Suprapubic skin (tissue), 4 donors: ENCODE measurements at places on chromosomes 4 and X. TPM values are rescaled to one million over a fixed set of nuclear protein-coding genes. Genes with fewer than 3 reads are reported as not detected.

The XK gene
- 2.3 TPM for total RNA-seq

The RIBC1 gene
- 0.34 TPM for total RNA-seq

The NSD2 gene
- 25.3 TPM for total RNA-seq

The ZNF711 gene
- 3.4 TPM for total RNA-seq

The KCNIP4 gene
- total RNA-seq: not detected

The DIPK2B gene
- total RNA-seq: 3.2 TPM

DNA sequence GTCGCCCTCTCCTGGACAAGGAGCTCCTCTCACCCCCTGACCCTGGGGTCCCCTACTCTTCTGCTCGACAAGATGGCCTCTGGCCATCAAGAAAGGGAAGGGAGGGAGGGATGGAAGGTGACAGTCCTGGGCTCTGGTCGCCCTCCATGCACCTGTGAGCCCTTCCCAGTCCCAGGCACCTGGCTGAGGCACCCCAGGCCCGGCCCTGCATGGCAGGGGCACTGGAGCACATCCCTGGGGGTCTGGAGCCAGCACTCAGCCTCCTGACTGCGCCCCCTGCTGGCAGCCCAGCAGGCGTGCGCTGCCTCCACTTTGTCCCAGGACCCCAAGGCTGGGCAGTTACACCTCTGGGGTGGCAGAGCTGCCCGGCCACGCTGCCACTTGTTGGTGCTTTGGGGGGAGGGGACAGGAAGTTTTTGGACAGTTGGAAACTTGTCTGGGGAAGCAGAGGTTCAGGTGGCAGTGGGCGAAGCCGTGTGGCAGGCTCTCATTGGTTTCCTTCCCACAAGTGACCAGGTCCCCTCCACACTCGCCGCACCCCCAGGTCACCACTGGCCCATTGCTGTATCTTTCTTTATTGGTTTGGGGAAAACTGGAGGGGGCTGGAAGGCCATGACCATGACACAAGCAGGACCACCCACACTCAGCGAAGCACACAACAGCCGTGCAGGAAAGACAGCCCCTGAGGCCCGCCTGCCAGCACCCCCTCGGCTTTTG is 4.3 kb downstream of the PNCK start:
- no peak overlapping the region for H3K27ac ChIP-seq
- H3K4me3 ChIP-seq: no peak overlapping the region
- peaks cover 9% of the 10 kb centered on the region for H3K4me1 ChIP-seq
- no peaks in the 10 kb centered on the region for H3K36me3 ChIP-seq
- peaks cover 27% of the 10 kb centered on the region for H3K27me3 ChIP-seq
- no peak for DNase-seq

GRCh38 chr4:144090744-144091143 is 49.8 kb downstream of the GYPA start:
- no peaks in the 10 kb centered on the region for H3K27me3 ChIP-seq
- no peak overlapping the region for H3K4me3 ChIP-seq
- no peaks in the 10 kb centered on the region for H3K4me1 ChIP-seq
- DNase-seq: no peak
- H3K27ac ChIP-seq: no peak overlapping the region
- H3K36me3 ChIP-seq: no peaks in the 10 kb centered on the region

GRCh38 chrX:50818986-50819385 is 5.0 kb upstream of the SHROOM4 start:
- no peaks in the 10 kb centered on the region for H3K27me3 ChIP-seq
- no peak overlapping the region for H3K27ac ChIP-seq
- no peak for DNase-seq
- H3K4me1 ChIP-seq: no peaks in the 10 kb centered on the region
- no peaks in the 10 kb centered on the region for H3K36me3 ChIP-seq
- H3K4me3 ChIP-seq: no peak overlapping the region

- no peak overlapping the region for H3K27ac ChIP-seq
- peak; percentile 47 for DNase-seq
- H3K27me3 ChIP-seq: no peaks in the 10 kb centered on the region
These were observed 29.3 kb downstream of the SOD3 start for GRCh38 chr4:24824720-24825119.

DNA sequence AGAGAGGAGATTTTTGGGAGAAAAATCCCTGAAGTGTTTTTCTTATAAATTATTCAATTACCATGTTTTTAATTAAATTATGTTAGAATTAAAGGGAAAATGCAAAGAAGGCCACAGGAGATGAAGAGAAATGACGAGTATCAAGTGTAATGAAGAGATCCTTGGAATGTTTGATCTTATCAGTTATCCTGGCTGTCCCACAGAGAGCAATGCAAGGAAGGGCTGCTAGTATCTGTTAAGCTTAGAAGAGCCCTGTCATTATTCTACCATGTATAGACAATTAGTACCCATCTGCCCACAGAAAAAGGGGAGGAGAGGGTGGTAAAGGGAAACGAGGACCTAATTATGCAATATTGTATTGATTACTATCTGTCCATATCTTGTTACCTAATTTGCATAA is 257.1 kb downstream of the BANK1 start:
- H3K36me3 ChIP-seq: no peaks in the 10 kb centered on the region
- DNase-seq: no peak
- H3K4me1 ChIP-seq: no peaks in the 10 kb centered on the region
- no peak overlapping the region for H3K27ac ChIP-seq
- H3K27me3 ChIP-seq: no peaks in the 10 kb centered on the region
- no peak overlapping the region for H3K4me3 ChIP-seq

DNA sequence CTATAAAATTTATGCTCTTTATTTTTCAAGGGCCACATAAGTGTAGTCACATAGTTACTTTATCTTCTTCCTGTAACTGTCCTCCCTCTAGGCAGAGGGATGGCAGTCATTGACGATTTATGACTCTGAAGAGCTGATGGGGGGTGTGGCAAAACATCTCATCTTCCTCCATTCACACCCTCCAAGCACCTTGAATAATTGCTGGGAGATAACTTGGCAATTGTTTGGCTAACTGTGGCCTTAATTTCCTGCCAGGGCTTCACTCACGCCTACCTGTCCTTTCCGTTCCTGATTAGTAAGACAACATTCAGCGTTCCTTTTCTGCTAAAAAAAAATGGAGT is 329.2 kb downstream of the ARHGAP10 start:
- H3K4me1 ChIP-seq: peaks cover 35% of the 10 kb centered on the region
- H3K27me3 ChIP-seq: no peaks in the 10 kb centered on the region
- H3K27ac ChIP-seq: no peak overlapping the region
- no peak for DNase-seq
- H3K4me3 ChIP-seq: no peak overlapping the region
- H3K36me3 ChIP-seq: peaks cover 30% of the 10 kb centered on the region

GRCh38 chr4:126604268-126604867 is 1028.4 kb upstream of the INTU start:
- H3K36me3 ChIP-seq: no peaks in the 10 kb centered on the region
- DNase-seq: no peak
- H3K4me3 ChIP-seq: no peak overlapping the region
- no peaks in the 10 kb centered on the region for H3K4me1 ChIP-seq

GRCh38 chrX:108396986-108397385 is 41.2 kb downstream of the COL4A6 start:
- no peaks in the 10 kb centered on the region for H3K27me3 ChIP-seq
- no peak for DNase-seq
- no peak overlapping the region for H3K27ac ChIP-seq
- H3K4me3 ChIP-seq: no peak overlapping the region

- H3K27me3 ChIP-seq: no peaks in the 10 kb centered on the region
- no peaks in the 10 kb centered on the region for H3K4me1 ChIP-seq
- H3K27ac ChIP-seq: no peak overlapping the region
- no peak overlapping the region for H3K4me3 ChIP-seq
- no peak for DNase-seq
- peaks cover 10% of the 10 kb centered on the region for H3K36me3 ChIP-seq
These were observed 86.7 kb downstream of the PTTG2 start for GRCh38 chr4:38046727-38047489.

- H3K4me1 ChIP-seq: no peaks in the 10 kb centered on the region
- no peaks in the 10 kb centered on the region for H3K36me3 ChIP-seq
- DNase-seq: no peak
These were observed 67.2 kb upstream of the BRWD3 start for GRCh38 chrX:80876877-80877276.

DNA sequence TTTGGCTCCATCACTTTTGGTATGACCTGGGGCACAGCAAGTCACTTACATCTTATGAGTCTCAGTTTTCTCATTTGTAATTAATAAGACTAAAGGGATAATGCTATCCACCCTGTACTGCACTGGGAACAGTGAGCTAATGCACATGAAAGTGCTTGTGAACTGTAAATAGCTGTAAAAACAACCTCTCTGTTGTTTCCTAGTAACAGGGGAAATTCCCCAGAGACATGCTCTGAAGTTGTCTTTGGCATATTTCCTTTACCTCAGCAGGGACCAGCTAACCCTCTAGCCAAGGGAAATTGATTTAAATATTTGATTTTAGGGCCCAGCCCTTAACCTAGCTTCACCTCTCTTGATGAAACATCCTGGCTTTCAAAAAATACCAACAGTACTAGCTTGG is 6.1 kb upstream of the CYSLTR1 start:
- DNase-seq: no peak
- no peaks in the 10 kb centered on the region for H3K36me3 ChIP-seq
- no peaks in the 10 kb centered on the region for H3K27me3 ChIP-seq
- H3K4me3 ChIP-seq: no peak overlapping the region
- H3K4me1 ChIP-seq: peaks cover 4% of the 10 kb centered on the region
- H3K27ac ChIP-seq: no peak overlapping the region

DNA sequence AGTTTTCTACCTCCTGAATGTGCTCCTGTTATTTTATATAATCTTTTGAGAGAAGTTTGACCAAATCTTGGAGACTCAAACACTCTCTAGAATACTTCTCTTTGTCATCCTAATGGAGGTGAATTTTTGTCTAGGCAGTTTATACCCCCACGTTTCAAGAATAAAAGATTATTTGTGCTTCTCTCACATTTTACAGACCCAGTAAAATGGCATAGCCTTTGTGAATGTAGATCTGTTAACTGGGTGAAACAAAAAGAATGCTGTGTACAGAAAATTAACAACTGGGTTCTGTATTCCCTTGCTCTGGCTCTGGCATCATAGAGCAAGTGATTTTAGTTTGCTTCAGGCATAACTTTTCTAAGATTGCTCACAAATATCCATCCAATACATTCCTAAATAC is 26.1 kb downstream of the GASK1B start:
- no peak overlapping the region for H3K4me3 ChIP-seq
- no peaks in the 10 kb centered on the region for H3K36me3 ChIP-seq
- no peaks in the 10 kb centered on the region for H3K4me1 ChIP-seq
- no peaks in the 10 kb centered on the region for H3K27me3 ChIP-seq
- DNase-seq: no peak
- no peak overlapping the region for H3K27ac ChIP-seq

DNA sequence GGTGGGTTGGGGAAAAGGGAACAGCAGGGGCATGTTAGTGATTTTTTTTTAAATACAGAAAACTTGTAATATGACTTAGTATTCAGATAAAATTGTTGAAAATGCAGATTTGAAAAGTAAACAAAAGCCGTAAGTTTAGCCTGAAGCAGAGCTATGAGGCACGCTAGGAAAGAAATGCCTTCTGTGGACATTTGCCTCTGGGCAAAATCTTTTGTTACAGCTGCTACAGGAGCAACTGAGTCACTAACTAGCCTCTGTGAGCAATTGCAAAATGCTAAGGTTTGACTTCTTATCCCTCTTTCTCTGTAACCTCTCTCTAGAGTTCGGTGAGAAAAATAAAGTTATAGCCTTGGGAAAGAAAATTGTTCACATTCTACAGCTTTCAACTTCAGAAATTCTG is 350.0 kb downstream of the SLC7A11 start:
- no peak for DNase-seq
- no peak overlapping the region for H3K4me3 ChIP-seq
- no peaks in the 10 kb centered on the region for H3K4me1 ChIP-seq
- H3K27me3 ChIP-seq: no peaks in the 10 kb centered on the region
- H3K27ac ChIP-seq: no peak overlapping the region

DNA sequence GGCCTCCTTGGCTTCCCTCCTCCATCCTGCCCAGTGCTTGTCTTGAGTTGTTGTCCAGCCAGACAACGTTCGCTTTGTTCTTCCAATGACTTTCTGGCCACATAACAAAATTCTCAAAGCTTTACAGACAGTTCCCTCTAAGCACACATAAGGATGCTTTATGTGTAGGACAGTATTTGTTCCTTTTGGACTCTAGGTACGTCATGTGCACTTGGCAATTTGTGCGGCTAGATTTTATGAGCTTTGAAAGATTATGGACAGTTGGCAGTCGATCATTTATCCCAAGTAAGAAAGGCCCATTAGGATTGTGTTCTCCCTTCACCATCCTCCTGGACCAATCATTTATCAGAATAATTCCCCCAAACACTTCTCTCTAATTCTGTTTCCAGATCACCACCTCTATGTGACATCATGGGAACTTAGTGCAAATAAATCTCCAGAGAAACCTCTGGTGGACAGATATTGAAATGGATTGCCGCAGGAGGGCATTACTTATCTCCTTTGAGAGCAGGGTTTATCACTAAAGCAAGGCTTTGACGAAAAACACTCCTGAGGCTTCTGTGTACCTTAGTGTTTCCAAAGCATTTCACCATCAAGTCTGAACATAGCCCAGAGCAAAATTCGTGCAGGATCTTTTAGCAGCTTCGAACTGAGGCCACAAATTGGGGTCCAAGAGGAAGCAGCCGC is 77.4 kb upstream of the BMPR1B start:
- no peak overlapping the region for H3K4me3 ChIP-seq
- H3K27ac ChIP-seq: no peak overlapping the region
- H3K36me3 ChIP-seq: no peaks in the 10 kb centered on the region
- H3K27me3 ChIP-seq: no peaks in the 10 kb centered on the region
- no peak for DNase-seq

- DNase-seq: no peak
- no peak overlapping the region for H3K27ac ChIP-seq
- H3K36me3 ChIP-seq: no peaks in the 10 kb centered on the region
- H3K27me3 ChIP-seq: no peaks in the 10 kb centered on the region
- no peaks in the 10 kb centered on the region for H3K4me1 ChIP-seq
These were observed 9.8 kb upstream of the ANXA5 start for GRCh38 chr4:121706595-121707021.

- H3K4me3 ChIP-seq: no peak overlapping the region
- H3K27me3 ChIP-seq: peaks cover 40% of the 10 kb centered on the region
- no peak overlapping the region for H3K27ac ChIP-seq
- no peak for DNase-seq
- no peaks in the 10 kb centered on the region for H3K4me1 ChIP-seq
- no peaks in the 10 kb centered on the region for H3K36me3 ChIP-seq
These were observed 22.1 kb downstream of the ADRA2C start for GRCh38 chr4:3788366-3788660.

DNA sequence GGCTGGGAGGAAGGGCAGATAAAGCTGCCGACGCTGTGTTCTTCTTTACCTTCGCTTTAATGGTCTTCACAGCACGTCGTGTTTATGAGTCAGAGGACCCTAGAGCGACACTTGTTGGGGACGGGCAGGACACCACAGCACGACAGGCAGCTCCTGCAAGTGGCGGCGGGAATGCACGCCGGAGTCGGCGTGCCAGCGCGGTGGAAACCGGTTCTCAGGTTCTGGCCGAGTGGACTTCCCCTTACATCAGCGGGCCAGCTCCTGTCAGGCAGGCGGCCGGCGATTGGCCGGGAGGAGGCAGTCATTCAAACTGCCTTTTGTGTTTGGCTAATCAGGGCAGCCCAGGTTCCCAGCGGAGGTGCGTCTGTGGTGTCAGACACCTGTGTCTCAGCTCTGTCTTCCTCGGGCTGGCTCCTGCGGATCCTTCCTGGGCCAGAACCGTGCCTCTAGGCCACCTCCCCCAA is 150.9 kb downstream of the SHROOM3 start:
- H3K4me3 ChIP-seq: peak overlapping the region; percentile 39
- peaks cover 10% of the 10 kb centered on the region for H3K27me3 ChIP-seq

- no peaks in the 10 kb centered on the region for H3K27me3 ChIP-seq
- H3K27ac ChIP-seq: no peak overlapping the region
- no peak for DNase-seq
- no peaks in the 10 kb centered on the region for H3K36me3 ChIP-seq
These were observed 352.5 kb downstream of the GPM6A start for GRCh38 chr4:175459571-175459970.
